ENCODE measurements at places on chromosomes 11 and 22.

GRCh38 chr11:8234425-8234821 lies 29.3 kb downstream of the LMO1 start:
- no peak for DNase-seq

DNA sequence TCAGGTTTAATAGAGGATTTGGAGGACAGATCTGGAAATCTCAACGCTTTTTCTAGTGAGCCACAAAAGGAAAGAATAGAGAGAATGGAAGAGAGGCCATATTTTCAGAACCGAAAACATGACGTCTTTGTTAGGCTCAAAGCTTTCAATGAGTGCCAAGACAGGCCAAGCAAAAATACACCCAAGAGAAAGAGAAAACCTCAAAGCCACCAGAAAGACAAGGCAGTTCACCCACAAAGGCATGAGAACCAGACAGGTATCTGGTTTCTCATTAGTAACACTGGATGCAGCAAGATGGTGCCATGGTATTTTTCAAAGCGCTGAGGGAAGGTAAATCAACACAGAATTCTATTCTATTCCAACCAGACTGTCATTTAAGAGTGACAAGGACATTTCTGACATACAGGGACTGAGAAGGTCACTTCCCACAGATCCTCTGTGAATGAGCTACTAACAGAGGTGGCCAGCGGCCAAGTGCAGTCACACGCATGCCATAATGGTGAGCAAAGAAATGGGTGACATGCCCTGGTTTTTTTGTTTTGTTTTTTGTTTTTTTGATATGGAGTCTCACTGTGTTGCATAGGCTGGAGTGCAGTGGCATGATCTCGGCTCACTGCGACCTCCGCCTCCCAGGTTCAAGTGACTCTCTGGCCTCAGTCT lies 41.9 kb downstream of the TOLLIP start:
- no peak for DNase-seq

- DNase-seq, result no peak
These were observed 164.0 kb upstream of the PDGFD start for GRCh38 chr11:104327861-104328511.

GRCh38 chr11:40924915-40925314 lies 534.5 kb downstream of the LRRC4C start:
- no peak for DNase-seq

- DNase-seq, result no peak
These were observed 40.7 kb downstream of the PACSIN2 start for GRCh38 chr22:42974223-42974622.

- no peak for DNase-seq
These were observed 59.2 kb upstream of the PHOX2A start for GRCh38 chr11:72303179-72303578.

- no peak for DNase-seq
These were observed 1.9 kb downstream of the MMP7 start for GRCh38 chr11:102528618-102529017.

Measured in stimulated activated CD4-positive, alpha-beta T cell treated with anti-CD3 and anti-CD28 coated beads, Interleukin-4, amount 100 ng/mL, for 1 hour (primary cell).